WTC11 (cell line): ENCODE measurements at places on chromosomes 2 and 18. TPM values are rescaled to one million over a fixed set of nuclear protein-coding genes. Genes with fewer than 3 reads are reported as not detected.

GRCh38 chr2:181810823-181811695 is 80.5 kb upstream of the ITPRID2 start:
- no peak for DNase-seq
- peaks cover 5% of the 10 kb centered on the region for H3K4me1 ChIP-seq
- no peak overlapping the region for H3K4me3 ChIP-seq
- H3K27ac ChIP-seq, result no peak overlapping the region
- H3K27me3 ChIP-seq, result no peaks in the 10 kb centered on the region

DNA sequence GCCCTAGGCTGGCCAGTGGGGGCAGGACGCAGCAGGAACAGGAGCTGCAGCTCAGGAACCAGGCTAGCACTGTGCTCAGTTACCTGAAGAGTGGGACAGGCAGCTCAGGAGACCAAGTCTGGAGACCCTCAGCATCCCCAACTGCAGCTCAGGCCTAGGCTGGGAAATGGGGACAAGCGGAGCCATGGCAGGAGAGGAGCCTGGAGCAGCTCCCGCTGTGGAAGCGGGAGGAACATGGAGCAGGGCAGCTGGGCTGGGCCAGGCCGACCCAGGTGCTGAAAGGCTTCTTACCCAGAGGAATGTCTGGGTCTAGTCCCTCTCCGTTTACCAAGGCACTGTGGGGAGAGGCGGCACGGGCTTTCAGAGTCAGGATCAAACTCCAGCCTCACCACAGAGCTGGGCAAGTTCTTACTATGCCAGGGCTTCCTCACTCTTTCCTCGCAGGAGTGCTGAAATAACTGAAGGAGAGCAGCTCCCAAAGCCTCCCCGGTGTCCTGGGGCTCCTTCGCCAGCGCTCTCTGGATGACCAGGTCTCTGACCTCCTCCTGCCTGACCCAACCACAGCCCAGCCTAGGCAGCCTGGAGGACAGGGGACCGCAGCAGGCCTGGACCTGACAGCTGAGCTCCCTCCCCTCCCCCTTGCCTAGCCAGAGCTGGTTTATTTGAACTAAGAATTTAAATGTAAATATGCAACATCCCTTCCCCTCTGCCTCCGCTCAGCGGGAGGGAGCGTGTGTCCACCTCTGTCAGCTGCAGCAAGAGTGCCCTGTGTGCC is 247.8 kb upstream of the SIX2 start:
- H3K27ac ChIP-seq, result 0 out of 2 replicates have a peak overlapping the region, but pooled peaks have one; percentile 51
- peak overlapping the region; percentile 13 for H3K4me3 ChIP-seq
- peaks cover 53% of the 10 kb centered on the region for H3K4me1 ChIP-seq
- peaks cover 11% of the 10 kb centered on the region for H3K36me3 ChIP-seq
- peak; percentile 52 for DNase-seq

DNA sequence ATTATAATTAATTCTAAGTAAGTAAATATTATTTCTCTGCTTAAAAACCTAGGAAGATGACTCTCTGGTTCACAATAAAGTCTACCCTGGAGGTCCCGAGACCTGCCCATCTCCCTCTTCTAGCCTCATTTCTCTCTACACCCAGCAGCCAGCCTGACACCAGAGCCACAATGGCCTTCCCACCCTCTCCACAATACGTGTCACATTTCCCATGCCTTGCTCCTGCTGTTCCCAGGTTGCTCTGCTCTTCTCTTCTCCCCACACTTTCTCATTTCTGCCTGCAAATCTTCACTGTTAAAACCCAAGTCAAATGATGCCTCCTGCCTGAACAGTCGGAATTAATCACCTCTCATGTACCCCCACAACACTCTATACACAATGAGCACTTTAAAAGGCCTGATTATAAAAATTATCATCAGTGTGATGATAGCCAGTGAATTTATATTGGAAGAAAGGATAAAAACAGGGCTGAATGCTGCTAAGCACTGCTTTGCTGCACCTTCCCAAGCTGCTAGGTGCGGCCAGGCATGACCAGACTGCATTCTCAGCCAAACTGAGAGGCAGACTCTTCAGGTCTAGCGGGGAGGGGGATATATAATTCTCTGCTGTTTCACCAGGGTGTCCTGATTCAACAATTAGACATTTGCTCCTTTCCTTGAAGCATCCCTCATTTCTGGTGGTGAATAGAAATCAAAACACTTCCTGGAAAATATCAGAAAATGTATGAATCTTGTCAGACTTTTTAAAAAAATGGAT is 160.6 kb downstream of the DTNA start:
- H3K27me3 ChIP-seq, result no peaks in the 10 kb centered on the region
- no peak overlapping the region for H3K4me3 ChIP-seq
- DNase-seq, result no peak
- peaks cover 6% of the 10 kb centered on the region for H3K4me1 ChIP-seq
- peak overlapping the region; percentile 8; the same call in 1 of the 2 replicates for H3K27ac ChIP-seq

- no peaks in the 10 kb centered on the region for H3K36me3 ChIP-seq
- H3K27ac ChIP-seq, result no peak overlapping the region
- no peaks in the 10 kb centered on the region for H3K27me3 ChIP-seq
- no peak for DNase-seq
- H3K4me1 ChIP-seq, result no peaks in the 10 kb centered on the region
- no peak overlapping the region for H3K4me3 ChIP-seq
Observed at GRCh38 chr2:208929139-208929864, 494.5 kb upstream of the MAP2 start.

GRCh38 chr2:173749315-173749714 is 215.9 kb downstream of the SP3 start:
- no peak for DNase-seq
- H3K27ac ChIP-seq, result no peak overlapping the region
- no peak overlapping the region for H3K4me3 ChIP-seq
- H3K4me1 ChIP-seq, result peaks cover 57% of the 10 kb centered on the region

GRCh38 chr2:223465793-223466192 is 136.4 kb downstream of the SCG2 start:
- no peak overlapping the region for H3K27ac ChIP-seq
- peaks cover 4% of the 10 kb centered on the region for H3K4me1 ChIP-seq
- DNase-seq, result no peak
- no peaks in the 10 kb centered on the region; the same call in 1 of the 2 replicates for H3K27me3 ChIP-seq

GRCh38 chr2:227320305-227321094 is 4.6 kb upstream of the MFF start:
- peaks cover 7% of the 10 kb centered on the region for H3K4me1 ChIP-seq
- H3K4me3 ChIP-seq, result no peak overlapping the region
- no peak overlapping the region for H3K27ac ChIP-seq

DNA sequence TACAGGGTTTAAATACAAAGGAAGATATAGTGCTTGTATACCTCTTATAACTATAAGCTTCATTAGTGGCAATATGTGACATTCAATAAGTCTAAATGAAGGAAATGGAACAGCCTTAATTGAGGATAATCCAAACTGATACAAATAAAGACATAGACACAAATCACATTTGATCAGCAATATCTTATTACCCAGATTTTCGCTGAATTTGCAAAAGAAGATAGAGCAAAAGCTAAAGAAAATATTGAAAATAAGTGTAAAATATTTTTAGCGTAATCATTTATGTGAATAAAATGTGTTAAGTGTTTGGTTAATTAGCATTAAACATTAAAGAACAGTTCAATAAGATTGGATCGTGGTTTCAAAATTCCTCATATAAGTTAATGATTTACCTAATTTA is 51.2 kb downstream of the CCDC148 start:
- DNase-seq, result no peak
- peaks cover 5% of the 10 kb centered on the region for H3K27me3 ChIP-seq
- H3K4me3 ChIP-seq, result no peak overlapping the region
- no peak overlapping the region for H3K27ac ChIP-seq
- H3K36me3 ChIP-seq, result peaks cover 11% of the 10 kb centered on the region
- peaks cover 15% of the 10 kb centered on the region for H3K4me1 ChIP-seq

GRCh38 chr2:17272652-17273525 is 245.4 kb downstream of the RAD51AP2 start:
- H3K4me3 ChIP-seq, result no peak overlapping the region
- no peaks in the 10 kb centered on the region for H3K4me1 ChIP-seq
- no peak overlapping the region for H3K27ac ChIP-seq
- no peaks in the 10 kb centered on the region for H3K27me3 ChIP-seq

DNA sequence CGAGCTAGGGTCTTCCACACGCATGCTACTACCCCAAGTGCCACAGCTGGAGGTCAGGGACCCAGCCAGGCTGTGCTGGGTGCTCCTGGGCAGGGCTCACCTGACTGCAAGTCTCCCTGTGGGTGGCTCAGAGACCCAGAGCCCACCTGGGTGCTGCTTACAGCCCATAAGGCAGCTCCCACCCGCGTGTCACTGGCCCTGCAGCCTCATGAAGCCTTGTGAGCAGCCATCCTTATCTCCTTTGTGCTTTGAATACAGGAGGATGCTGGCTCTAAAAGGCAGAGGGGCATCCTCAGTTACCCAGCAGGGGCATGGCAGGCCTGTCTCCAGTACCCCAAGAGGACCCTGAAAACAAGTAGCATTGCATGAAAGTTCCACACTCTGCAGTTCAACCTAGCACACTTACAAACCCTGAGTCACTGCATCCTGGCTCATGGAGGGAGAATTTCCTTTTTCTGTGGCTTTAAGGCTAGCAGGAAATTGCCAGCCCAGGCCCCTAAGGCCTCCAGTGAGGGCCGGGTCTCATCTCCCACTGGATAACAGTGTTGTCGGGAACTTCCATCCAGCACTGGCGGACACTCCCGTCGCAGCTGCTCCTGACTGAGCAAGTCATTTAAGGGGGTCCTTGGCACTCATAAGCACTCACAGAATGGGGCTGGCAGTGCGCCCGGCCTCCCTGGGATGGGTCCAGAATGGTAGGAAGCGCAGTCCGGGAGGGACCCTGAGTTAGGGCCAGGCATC is 137.1 kb downstream of the RPIA start:
- H3K36me3 ChIP-seq, result no peaks in the 10 kb centered on the region
- DNase-seq, result no peak
- no peaks in the 10 kb centered on the region; the same call in 1 of the 2 replicates for H3K27me3 ChIP-seq
- no peak overlapping the region for H3K4me3 ChIP-seq
- H3K27ac ChIP-seq, result no peak overlapping the region

GRCh38 chr2:227805578-227805977 is 8.1 kb upstream of the CCL20 start:
- H3K36me3 ChIP-seq, result no peaks in the 10 kb centered on the region
- H3K27me3 ChIP-seq, result no peaks in the 10 kb centered on the region
- H3K4me3 ChIP-seq, result no peak overlapping the region
- H3K27ac ChIP-seq, result no peak overlapping the region
- peaks cover 23% of the 10 kb centered on the region for H3K4me1 ChIP-seq

GRCh38 chr18:10374636-10375293 is 79.7 kb upstream of the APCDD1 start:
- no peak for DNase-seq
- no peak overlapping the region for H3K4me3 ChIP-seq
- H3K4me1 ChIP-seq, result peaks cover 36% of the 10 kb centered on the region
- no peak overlapping the region; the same call in 1 of the 2 replicates for H3K27ac ChIP-seq

GRCh38 chr18:74898965-74899364 is 301.3 kb downstream of the ZNF407 start:
- DNase-seq, result no peak
- H3K36me3 ChIP-seq, result no peaks in the 10 kb centered on the region
- H3K27ac ChIP-seq, result no peak overlapping the region

GRCh38 chr2:128531856-128532255 is 213.2 kb upstream of the HS6ST1 start:
- no peaks in the 10 kb centered on the region; the same call in 1 of the 2 replicates for H3K27me3 ChIP-seq
- H3K36me3 ChIP-seq, result no peaks in the 10 kb centered on the region
- H3K27ac ChIP-seq, result no peak overlapping the region

- H3K4me1 ChIP-seq, result peaks cover 21% of the 10 kb centered on the region
- H3K4me3 ChIP-seq, result peak overlapping the region; percentile 81
- H3K27me3 ChIP-seq, result no peaks in the 10 kb centered on the region
- DNase-seq, result no peak
Observed at GRCh38 chr2:183079139-183079775, 710 bp downstream of the DUSP19 start.

- no peak for DNase-seq
- no peaks in the 10 kb centered on the region for H3K27me3 ChIP-seq
- no peak overlapping the region for H3K27ac ChIP-seq
- no peaks in the 10 kb centered on the region for H3K4me1 ChIP-seq
Observed at GRCh38 chr18:69871363-69871762, 76.3 kb downstream of the CD226 start.

DNA sequence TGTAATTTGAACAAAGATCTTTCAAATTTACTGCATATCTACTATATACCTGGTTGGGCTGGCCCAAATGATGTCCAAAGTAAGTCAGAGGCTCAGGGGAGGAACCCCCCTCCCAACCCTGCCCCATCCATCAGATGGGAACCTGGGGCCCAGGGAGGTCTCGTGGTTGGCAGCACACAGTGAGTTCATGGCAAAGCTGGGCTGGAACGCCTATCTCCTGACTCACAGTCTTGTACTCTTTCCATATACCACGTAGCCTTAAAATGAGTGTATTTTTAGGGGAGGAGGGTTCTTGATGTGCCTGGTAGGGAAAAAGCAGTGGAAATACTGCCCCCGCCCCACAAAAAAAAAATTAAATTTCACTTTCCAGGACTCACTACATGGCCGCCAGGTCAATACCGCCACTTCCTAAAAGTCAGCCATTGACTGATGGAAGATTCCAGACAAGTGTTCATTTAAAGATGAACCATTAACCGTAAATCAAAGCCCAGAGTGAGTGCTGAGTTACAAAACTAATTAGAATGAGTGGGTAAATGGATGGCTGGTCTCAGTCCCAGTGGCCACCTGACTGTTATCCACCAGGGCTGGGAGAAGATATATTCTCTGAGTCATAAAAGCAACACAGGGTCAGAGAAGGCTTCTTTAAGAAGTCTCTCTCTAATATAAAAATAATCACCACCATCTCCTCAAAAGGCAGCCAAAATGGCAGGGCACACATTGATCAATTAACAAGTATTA is 80.5 kb downstream of the ZBTB7C start:
- H3K27ac ChIP-seq, result no peak overlapping the region
- DNase-seq, result no peak
- H3K36me3 ChIP-seq, result no peaks in the 10 kb centered on the region
- H3K4me1 ChIP-seq, result peaks cover 16% of the 10 kb centered on the region

GRCh38 chr2:44016282-44016681 is 20.5 kb upstream of the LRPPRC start:
- no peak overlapping the region for H3K4me3 ChIP-seq
- H3K27me3 ChIP-seq, result no peaks in the 10 kb centered on the region; the same call in 1 of the 2 replicates
- peak overlapping the region; percentile 35; the same call in 1 of the 2 replicates for H3K27ac ChIP-seq
- H3K4me1 ChIP-seq, result peaks cover 12% of the 10 kb centered on the region
- DNase-seq, result peak; percentile 82

DNA sequence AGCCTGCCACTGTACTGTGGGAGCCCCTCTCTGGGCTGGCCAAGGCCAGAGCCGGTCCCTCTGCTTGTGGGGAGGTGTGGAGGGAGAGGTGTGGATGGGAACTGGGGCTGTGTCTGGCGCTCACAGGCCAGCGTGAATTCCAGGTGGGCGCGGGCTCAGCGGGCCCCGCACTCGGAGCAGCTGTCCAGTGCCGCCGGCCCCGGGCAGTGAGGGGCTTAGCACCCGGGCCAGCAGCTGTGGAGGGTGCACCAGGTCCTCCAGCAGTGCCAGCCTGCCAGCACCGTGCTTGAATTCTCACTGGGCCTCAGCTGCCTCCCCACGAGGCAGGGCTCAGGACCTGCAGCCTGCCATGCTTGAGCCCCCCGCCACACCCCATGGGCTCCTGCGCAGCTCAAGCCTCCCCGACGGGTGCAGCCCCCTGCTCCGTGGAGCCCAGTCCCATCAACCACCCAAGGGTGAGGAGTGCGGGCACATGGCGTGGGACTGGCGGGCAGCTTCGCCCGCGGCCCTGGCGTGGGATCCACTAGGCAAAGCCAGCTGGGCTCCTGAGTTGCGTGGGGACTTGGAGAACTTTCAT is 69.5 kb upstream of the ABCA12 start:
- no peak for DNase-seq
- H3K4me1 ChIP-seq, result no peaks in the 10 kb centered on the region
- peaks cover 38% of the 10 kb centered on the region for H3K36me3 ChIP-seq
- no peak overlapping the region for H3K4me3 ChIP-seq

RBM44 gene
- total RNA-seq, result 0.53 to 1.3 TPM (median 0.71 TPM) in 3 replicates

FAP gene
- total RNA-seq, result 0.21 TPM in 1 of 3 replicates, not detected in the others

RUFY4 gene
- total RNA-seq, result 0.31 to 0.64 TPM (median 0.57 TPM) in 3 replicates

TYW5 gene
- 13.5 to 15.2 TPM (median 13.8 TPM) in 3 replicates for total RNA-seq

UGT1A5 gene
- total RNA-seq, result not detected in 3 replicates

LRRC30 gene
- not detected in 3 replicates for total RNA-seq

ALLC gene
- not detected in 3 replicates for total RNA-seq
